ENCODE measurements at places on chromosomes 6 and 20.

DNA sequence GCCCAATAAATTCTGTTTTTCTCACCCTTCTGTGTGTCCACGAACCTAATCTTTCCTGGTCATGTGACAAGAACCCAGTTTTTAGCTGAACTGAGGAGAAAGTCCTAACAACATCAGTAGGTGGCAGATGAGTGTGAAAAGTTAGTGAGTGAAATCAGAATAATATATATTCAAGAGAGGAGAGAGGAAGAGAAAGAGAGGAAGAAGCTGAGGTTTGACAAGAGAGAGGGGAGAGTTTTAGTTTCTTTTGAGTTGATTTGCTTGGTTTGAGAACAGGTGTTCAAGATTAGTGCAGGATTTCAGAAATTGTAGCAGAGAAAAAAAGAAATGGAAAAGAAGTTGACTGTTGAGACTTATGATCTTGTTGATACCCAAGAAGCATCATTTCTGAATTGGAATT, 930.5 kb upstream of the FLRT3 start:
- DNase-seq = no peak

GRCh38 chr20:59706400-59706693, 102.0 kb downstream of the PHACTR3 start:
- DNase-seq = no peak

DNA sequence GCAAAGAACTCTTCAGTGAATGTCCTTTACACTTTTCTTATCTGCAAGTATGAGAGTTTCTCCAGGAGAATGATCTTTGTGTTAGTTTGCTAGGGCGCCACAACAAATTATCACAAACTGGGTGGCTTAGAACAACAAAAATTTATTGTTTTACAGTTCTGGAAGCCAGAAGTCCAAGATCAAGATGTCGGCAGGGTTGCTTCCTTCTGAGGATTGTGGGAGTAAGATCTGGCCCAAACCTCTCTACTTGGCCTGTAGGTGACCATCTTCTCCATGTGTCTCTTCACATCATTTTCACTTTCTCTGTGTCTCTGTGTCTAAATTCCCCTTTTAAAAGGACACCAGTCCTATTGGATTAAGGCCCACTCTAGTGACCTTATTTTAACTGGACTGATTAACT, 103.0 kb downstream of the ADTRP start:
- DNase-seq = no peak

- DNase-seq = no peak
These were observed 218.8 kb upstream of the MAP3K7 start for GRCh38 chr6:90805619-90806155.

- DNase-seq = peak; percentile 38
These were observed 4.8 kb upstream of the TRIM40 start for GRCh38 chr6:30130887-30131862.

- peak; percentile 11 for DNase-seq
These were observed 135.3 kb downstream of the CDH4 start for GRCh38 chr20:61387204-61387953.

GRCh38 chr6:41713650-41714291, 21.6 kb downstream of the TFEB start:
- DNase-seq = no peak

- no peak for DNase-seq
These were observed 105.6 kb upstream of the CLDN20 start for GRCh38 chr6:155158030-155158843.

GRCh38 chr6:36694616-36695015, 3.0 kb upstream of the RAB44 start:
- DNase-seq = no peak

DNA sequence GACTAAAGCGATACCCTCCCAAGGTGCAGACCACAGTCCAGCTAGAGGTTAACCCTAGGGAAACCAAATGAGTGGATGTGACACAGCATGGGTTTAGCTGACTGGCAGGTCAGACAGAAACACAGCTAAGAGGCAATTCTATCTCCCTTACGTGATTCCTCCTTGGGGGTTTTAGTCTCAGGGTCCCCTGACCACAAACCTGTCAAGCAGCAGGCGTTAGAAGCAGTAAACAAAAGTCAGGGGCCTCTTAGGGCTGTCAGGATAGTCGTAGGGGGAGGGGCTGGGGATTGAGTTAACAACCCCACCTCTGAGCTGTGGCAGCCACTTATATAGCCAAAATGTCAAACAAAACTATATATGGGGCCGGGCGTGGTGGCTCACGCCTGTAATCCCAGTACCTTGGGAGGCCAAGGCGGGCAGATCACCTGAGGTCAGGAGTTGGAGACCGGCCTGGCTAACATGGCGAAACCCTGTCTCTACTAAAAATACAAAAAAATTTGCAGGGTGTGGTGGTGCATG, 13.6 kb downstream of the KCNK5 start:
- DNase-seq = no peak

DNA sequence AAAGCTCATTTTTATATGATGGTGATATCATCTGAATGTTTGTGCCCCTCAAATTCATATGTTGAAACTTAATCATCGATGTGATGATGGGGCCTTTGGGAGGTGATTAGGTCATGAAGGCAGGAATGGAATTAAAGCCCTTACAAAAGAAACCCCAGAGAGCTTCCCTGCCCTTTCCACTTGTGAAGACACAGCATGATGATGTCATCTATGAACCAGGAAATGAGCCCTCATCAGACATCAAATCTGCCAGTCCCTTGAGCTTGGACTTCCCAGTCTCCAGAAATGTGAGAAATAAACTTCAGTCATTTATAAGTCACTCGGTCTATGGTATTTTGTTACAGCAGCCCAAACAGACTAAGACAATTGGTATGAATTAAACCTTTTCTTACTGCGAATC, 153.1 kb downstream of the MYB start:
- no peak for DNase-seq

GRCh38 chr20:19683188-19683587, 74.9 kb upstream of the RIN2 start:
- no peak for DNase-seq

GRCh38 chr6:140018588-140018987, 644.1 kb upstream of the CITED2 start:
- DNase-seq = no peak
